ENCODE measurements at places on chromosomes 12 and 14.
A peak's percentile ranks its signal among the peaks of the same experiment; 100 is the strongest.

GRCh38 chr14:51811706-51812105 lies 48.7 kb upstream of the GNG2 start:
- DNase-seq = no peak

DNA sequence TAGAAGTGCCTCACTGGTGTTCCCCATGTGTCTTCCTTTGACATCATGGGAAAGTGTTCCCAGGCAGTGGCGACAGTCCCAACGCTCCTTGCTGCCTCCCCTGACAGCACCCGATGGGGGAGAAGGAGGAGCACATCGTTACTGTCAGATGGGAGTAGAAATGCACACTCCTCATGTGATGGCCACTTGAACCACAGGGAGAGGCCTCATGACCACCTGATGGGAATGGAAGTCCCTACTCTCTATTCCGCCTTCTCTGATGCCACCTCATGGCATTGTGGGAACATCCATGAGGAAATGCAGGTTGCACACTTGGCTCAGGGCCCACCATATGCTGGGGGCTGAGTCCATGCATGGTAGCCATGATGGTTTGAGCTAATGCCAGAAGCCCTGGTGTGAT lies 14.3 kb upstream of the CORO1C start:
- no peak for DNase-seq

GRCh38 chr12:130879212-130879686 lies 7.4 kb downstream of the RAN start:
- DNase-seq = no peak

DNA sequence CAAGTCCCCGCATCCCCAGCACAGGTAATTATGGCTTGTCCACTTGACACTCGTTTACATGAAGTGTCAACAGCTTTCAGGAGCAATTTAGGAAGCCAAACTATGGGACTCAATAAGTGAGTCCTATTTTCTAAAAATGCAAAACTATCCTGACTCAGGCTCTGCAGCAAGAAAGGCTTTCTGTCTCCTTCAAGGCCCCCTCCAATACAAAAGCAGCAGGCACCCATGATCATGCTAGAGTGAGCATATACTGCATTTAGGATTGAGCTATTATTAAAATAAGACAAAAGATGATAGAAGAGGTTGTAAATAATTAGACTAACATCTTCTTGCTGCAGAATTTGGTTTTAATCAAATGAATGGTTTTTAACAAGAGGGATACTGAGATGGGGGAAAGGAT lies 3.2 kb downstream of the SIX6 start:
- DNase-seq = no peak

DNA sequence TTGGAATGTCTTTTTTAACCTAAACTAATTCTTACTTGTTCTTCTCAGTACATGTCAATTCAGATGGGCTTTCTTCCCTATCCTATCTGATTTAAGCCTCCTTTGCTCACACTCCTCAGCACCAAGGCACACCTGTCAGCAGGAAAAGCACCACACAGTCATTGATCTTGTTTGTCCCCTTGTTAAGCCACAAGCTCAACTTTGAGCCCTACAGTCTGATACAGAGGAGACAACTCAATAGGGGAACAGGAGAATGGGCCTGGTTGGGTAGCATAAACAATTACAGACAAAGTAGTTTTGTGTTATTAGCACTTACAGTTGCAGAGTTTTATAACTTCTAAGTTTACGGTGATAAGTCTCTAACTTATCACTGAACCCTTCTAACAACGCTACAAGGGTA lies 29.5 kb upstream of the SYCP3 start:
- no peak for DNase-seq

- DNase-seq = no peak
These were observed 13.7 kb downstream of the HNRNPC start for GRCh38 chr14:21255385-21256101.

DNA sequence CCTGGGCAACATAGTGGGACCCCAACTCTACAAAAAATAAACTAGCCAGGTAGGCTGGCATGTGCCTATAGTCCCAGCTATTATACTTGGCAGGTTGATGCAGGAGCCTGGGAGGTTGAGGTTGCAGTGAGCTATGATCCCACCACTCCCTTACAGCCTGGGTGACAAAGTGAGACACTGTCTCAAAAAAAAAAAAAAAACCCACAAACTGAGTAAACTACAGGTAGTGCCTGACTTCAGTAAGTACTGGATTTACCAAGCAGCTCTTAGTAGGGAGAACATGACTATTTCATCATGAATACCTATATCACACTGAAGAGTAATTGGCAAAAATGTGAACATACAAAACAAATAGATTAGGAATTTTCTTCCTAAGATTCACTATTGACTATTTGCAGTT lies 32.4 kb upstream of the AP4S1 start:
- DNase-seq = no peak

DNA sequence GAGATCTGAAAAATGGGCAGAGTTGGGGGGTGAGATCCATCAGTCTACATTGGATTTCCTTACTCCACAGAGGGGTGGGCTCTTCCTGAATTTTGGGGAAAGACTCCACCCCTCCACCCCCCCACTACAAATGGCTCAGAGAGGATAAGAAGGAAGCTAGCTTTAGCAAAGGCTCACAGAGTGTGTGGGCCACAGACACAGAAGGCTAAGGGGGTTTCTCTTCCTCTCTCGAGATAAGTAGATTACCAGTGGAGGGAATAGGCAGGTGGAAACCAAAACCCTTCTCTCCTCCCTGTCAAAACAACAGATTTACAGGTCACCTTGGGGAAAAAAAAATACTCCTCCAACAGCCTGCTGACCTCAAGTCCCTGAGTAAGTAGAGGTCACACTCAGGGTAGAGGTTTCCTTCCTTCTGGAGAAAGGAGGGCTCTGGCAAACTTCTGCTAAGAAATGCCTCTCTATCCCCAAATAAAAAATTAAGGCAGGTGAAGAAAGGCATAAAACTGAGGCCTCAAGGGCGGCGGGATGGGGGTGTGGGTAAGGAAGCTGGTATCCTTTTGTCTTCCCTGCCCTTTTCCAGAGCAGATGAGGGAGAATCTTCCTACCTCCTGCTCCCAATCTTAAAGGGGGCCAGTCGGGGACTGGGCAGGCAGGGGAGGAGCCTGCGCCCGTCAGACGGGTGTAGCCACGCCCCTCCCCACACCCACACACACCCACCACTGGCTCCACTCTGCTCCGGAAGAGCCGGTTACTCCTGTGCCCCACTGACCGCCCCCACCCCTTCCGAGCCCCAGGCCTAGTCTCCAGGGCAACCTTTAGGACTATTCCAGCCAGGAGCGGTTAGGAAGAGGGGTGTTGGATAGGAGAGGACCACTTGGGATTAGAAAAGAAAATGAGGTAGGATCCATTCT lies 1.9 kb upstream of the BAZ2A start:
- peak; percentile 60 for DNase-seq

- DNase-seq = no peak
These were observed 54.2 kb downstream of the LGMN start for GRCh38 chr14:92693998-92694795.

DNA sequence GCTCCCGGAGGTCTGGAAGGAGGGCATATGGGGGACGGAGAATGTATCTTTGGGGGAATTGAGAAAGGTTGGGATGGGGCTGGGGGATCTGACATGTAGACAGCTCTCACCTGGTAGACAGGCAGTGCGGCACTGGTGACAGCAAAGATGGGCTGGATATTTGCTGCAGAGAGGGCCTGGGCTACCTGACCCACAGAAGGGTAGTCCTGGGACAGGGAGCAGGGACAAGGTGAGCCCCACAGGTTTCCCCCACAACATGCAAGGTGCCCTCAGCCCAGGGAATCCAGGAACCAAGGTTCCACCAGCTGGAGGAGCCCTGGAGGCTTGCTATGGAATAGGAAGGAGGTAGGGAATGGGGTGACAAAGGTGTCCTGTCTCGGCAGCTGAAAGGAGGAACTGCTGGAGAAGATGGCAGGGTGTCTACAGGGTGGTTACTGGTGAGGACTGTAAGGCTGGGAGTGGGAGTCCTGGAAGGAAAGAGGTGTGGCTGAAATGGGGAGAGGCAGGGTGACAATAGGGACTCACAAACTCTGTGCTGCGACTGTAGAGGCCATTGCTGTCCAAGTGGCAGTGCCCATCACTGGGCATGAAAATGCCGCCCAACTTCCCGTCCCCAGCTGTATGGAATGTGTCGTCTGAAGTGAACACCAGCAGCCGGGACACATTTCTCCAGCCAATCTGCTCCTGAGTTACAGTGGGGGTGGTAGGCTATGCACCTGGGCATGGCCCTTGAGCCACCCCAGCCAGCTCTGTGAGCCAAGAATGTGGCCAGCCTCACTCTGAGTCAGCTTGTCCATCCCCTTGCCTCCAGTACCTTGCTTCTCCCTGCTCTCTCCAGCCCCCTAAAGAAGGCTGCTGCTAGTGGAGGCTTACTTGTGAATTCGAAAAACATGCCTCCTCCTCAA lies 11.3 kb downstream of the ITGB7 start:
- DNase-seq = no peak

GRCh38 chr12:99029511-99030271 lies 384.6 kb downstream of the APAF1 start:
- DNase-seq = no peak

DNA sequence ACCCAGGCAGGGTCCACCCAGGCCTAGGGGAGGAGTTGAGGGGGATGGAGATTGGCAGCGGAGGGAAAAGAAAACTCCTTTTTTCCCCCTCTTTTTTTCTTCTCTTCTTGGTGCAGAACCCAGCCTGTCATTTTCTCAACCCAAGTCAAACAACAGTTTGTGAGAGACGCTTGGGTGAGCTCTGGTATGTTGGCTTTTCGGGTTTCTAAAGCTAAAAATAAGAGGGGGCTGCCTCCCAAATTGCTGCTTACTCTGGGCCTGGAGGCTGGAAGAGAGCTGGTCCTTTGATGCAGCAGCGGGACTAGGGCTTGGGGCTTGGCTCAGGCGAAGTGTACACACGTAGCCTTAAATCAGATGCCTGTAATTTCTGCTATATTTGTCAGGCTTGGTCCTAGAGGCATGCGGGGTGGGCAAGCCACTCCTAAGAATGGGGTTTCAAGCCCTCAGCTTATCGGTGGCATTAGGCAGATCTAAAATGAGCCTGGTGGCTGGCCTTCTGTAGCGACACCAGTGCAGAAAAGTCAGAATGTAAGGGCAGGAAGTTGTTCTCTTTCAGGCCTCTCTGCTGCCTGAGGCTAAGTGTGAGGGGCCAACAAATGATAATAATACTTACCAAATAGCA lies 816 bp upstream of the SLC8A3 start:
- DNase-seq = no peak
